A549 treated with Hydrocortisone at 1 μM for 4 hours (cell line): ENCODE measurements at places on chromosomes 12 and 14. TPM values are rescaled to one million over a fixed set of nuclear protein-coding genes. Genes with fewer than 3 reads are reported as not detected.

Gene RNU7-1
- total RNA-seq, result not detected in 5 replicates

Gene REP15
- 0.18 to 0.63 TPM (median 0.35 TPM) in 5 replicates for total RNA-seq

Gene CRACR2A
- total RNA-seq, result 1.2 to 2.2 TPM (median 1.6 TPM) in 5 replicates

Gene TOMM20L
- 0.20 TPM in 1 of 5 replicates, not detected in the others for total RNA-seq

Gene RASSF9
- total RNA-seq, result 0.83 to 1.4 TPM (median 1.2 TPM) in 5 replicates

Gene SDR9C7
- total RNA-seq, result 0.06 TPM in 1 of 5 replicates, not detected in the others

Gene SPTSSA
- total RNA-seq, result 26.9 to 42.1 TPM (median 31.2 TPM) in 5 replicates

Gene TUNAR
- total RNA-seq, result not detected in 5 replicates

Gene PRR4
- total RNA-seq, result 1.6 to 3.3 TPM (median 2.6 TPM) in 5 replicates

Gene TMEM63C
- 4.8 to 6.0 TPM (median 5.4 TPM) in 5 replicates for total RNA-seq

Gene RPGRIP1
- total RNA-seq, result 0.09 to 0.25 TPM (median 0.17 TPM) in 5 replicates

Gene LALBA
- total RNA-seq, result not detected in 5 replicates

Gene MFAP5
- 0.12 to 0.49 TPM (median 0.23 TPM) in 5 replicates for total RNA-seq

Gene TAS2R9
- total RNA-seq, result not detected in 5 replicates

Gene GUCY2C
- 0.02 to 0.05 TPM (median 0.03 TPM) in 3 of 5 replicates, not detected in the others for total RNA-seq

Gene GRIN2B
- 3.7 to 4.9 TPM (median 4.7 TPM) in 5 replicates for total RNA-seq

Gene ADAM20
- total RNA-seq, result not detected in 5 replicates

Gene SLC17A8
- total RNA-seq, result 0.12 TPM in 1 of 5 replicates, not detected in the others

Gene DACT1
- total RNA-seq, result 0.42 to 0.62 TPM (median 0.58 TPM) in 5 replicates

Gene FAM90A1
- total RNA-seq, result 0.09 to 0.31 TPM (median 0.18 TPM) in 5 replicates

Gene MUCL1
- total RNA-seq, result not detected in 5 replicates

Gene TBPL2
- not detected in 5 replicates for total RNA-seq

Gene PPP1R36
- 0.17 to 0.65 TPM (median 0.41 TPM) in 5 replicates for total RNA-seq

Gene PLBD2
- total RNA-seq, result 28.8 to 33.9 TPM (median 32.6 TPM) in 5 replicates

Gene C12orf54
- total RNA-seq, result not detected in 5 replicates

Gene NPFF
- total RNA-seq, result not detected in 5 replicates

Gene ADSS1
- 5.8 to 7.2 TPM (median 6.3 TPM) in 5 replicates for total RNA-seq

Gene TRMT5
- total RNA-seq, result 12.7 to 16.5 TPM (median 15.7 TPM) in 5 replicates

Gene LRRIQ1
- total RNA-seq, result 0.54 to 1.2 TPM (median 0.99 TPM) in 5 replicates

Gene FBXW8
- total RNA-seq, result 5.2 to 6.7 TPM (median 6.4 TPM) in 5 replicates

Gene RAD9B
- total RNA-seq, result 0.14 to 0.60 TPM (median 0.46 TPM) in 5 replicates

Gene LBHD2
- 0.16 to 0.24 TPM in 2 of 5 replicates, not detected in the others for total RNA-seq

Gene SENP1
- total RNA-seq, result 9.5 to 16.5 TPM (median 11.1 TPM) in 5 replicates

Gene SERPINA1
- 1.2 to 2.2 TPM (median 1.9 TPM) in 5 replicates for total RNA-seq

Gene DPPA3
- total RNA-seq, result not detected in 5 replicates

Gene NR1H4
- 0.03 to 0.10 TPM (median 0.08 TPM) in 5 replicates for total RNA-seq

Gene GZMH
- not detected in 5 replicates for total RNA-seq

Gene CDCA3
- 73.1 to 82.3 TPM (median 77.5 TPM) in 5 replicates for total RNA-seq

Gene ACOT4
- total RNA-seq, result 1.5 to 2.4 TPM (median 2.2 TPM) in 5 replicates

Gene TMEM52B
- total RNA-seq, result 0.06 to 0.28 TPM (median 0.22 TPM) in 5 replicates

Gene ESPL1
- 17.1 to 22.0 TPM (median 18.8 TPM) in 5 replicates for total RNA-seq

Gene CMTM5
- total RNA-seq, result not detected in 5 replicates

Gene PLEKHG7
- 0.03 TPM in 1 of 5 replicates, not detected in the others for total RNA-seq
